ENCODE measurements at places on chromosomes 1 and 21.

- DNase-seq: no peak
Measured at GRCh38 chr21:31294691-31295090, 49.4 kb downstream of the TIAM1 start.

- no peak for DNase-seq
Measured at GRCh38 chr1:184630679-184631060, 124.0 kb downstream of the EDEM3 start.

DNA sequence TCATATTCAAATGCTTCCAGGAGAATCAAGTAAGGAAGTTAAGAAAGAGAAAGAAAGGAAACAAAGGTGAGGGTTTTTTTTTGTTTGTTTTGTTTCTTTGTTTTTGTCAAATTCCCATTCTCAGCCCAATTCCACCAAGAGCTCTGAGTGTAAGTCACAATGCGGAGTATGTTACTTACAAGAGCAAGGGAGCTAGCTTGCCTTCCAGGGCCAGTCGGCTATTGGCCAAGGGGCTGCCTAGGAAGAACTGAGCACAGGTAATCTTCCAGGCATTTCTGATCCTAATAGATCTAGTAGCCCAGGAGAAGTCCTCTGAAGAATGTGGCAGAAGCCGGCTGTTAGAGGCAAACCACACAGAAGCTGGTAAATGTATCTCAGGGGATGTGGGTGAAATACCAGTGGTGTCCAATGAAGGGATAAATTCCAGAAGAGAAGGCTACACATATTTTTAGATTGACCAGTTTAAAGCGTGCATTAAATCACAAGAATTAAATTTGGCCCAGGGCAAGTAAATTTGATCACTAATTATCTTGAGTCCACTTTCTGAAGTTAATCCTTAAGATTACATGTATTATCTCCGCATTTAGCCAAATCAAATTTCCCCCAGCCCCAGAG is 239.6 kb upstream of the ADAMTS5 start:
- peak; percentile 27 for DNase-seq

- DNase-seq: no peak
Measured at GRCh38 chr1:4724001-4724400, 69.6 kb downstream of the AJAP1 start.

DNA sequence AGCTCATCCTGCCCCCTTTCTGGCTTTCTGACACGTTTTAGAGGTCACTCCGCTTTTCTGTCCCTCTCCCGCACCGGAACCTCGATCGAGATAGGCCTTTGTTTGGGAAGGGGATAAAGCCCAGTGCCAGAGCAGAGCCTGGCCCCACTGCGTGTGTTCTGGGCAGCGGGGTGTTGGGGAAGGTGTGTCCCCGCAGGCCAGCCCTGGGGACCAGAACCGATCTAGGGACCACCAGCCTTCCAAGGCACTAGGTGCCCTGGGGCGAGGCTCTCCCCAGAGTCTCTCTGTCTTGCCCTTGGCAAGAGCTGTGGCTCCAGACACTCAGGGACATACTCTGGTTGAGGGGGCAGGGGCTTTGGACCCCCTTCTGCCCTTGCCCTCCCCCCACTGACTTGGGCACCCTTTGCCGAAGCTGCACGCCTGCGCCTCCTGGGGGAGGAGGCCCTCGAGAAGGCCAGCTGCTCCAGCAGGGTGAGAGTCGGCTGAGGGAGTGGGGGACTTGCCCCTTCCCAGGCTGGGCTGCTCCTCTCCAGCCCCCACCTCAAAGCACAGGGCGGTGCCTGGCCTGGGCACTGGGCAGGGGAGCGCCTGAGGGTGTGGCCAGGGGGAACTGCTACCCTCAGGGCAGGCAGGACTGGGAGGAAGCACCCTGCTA is 16.4 kb downstream of the PRXL2B start:
- DNase-seq: no peak

Data from iris pigment epithelial cell (primary cell).